ENCODE measurements at places on chromosomes 5 and 9.
A peak's percentile ranks its signal among the peaks of the same experiment; 100 is the strongest.

- DNase-seq: no peak
These were observed 40.0 kb downstream of the HRH2 start for GRCh38 chr5:175697846-175698245.

GRCh38 chr9:108551030-108551841 lies 304.6 kb downstream of the ACTL7B start:
- DNase-seq: no peak

GRCh38 chr9:106874652-106875051 lies 11.7 kb downstream of the ZNF462 start:
- no peak for DNase-seq

- peak; percentile 88 for DNase-seq
These were observed 18.1 kb upstream of the ZFR start for GRCh38 chr5:32462618-32463017.

- peak; percentile 72 for DNase-seq
These were observed 16.3 kb downstream of the KLF9 start for GRCh38 chr9:70398145-70398556.

DNA sequence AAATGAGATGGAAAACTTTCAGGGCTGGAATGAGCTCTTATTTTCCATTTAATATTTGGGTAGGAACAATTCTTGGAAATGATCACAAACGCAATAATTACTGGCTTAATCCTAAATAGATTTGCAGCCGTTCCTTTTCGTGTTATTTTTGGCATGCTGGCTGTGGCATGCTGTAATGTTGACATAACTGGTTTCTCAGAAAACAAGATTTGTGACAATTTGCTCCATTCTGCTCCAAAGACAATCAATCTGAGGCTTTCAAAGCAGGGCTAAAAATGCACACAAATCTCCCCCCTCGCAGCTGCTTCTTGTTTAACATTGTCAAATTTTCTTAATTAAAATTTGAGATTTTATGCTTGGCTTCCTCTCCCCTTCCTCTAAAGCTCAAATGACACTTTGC lies 151.2 kb downstream of the TTC39B start:
- no peak for DNase-seq

DNA sequence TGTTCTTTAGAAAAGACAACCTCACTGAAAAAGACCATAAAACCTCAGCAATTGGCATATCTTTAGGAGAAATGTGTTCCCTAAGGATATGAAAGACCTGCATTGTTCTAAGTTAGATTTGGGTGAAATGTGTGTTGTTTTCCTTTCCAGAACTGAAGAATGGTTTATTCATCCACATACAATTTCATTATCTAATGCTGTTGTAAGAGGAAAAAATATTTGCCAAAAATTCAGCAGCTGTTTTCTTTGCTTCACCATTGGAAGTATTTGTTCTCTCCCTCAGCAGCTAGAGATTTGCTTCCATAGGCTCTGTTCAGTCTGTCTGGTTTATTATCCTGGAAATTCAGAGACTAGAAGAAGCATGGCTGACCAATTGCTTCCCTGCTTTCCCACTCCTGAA lies 150.9 kb downstream of the ISOC1 start:
- DNase-seq: no peak

- no peak for DNase-seq
These were observed 114.6 kb downstream of the GABRB2 start for GRCh38 chr5:161431963-161432362.

- peak; percentile 75 for DNase-seq
These were observed 4.3 kb downstream of the ERAP2 start for GRCh38 chr5:96880444-96881164.

GRCh38 chr5:59543821-59544442 lies 349.6 kb downstream of the PDE4D start:
- DNase-seq: no peak

DNA sequence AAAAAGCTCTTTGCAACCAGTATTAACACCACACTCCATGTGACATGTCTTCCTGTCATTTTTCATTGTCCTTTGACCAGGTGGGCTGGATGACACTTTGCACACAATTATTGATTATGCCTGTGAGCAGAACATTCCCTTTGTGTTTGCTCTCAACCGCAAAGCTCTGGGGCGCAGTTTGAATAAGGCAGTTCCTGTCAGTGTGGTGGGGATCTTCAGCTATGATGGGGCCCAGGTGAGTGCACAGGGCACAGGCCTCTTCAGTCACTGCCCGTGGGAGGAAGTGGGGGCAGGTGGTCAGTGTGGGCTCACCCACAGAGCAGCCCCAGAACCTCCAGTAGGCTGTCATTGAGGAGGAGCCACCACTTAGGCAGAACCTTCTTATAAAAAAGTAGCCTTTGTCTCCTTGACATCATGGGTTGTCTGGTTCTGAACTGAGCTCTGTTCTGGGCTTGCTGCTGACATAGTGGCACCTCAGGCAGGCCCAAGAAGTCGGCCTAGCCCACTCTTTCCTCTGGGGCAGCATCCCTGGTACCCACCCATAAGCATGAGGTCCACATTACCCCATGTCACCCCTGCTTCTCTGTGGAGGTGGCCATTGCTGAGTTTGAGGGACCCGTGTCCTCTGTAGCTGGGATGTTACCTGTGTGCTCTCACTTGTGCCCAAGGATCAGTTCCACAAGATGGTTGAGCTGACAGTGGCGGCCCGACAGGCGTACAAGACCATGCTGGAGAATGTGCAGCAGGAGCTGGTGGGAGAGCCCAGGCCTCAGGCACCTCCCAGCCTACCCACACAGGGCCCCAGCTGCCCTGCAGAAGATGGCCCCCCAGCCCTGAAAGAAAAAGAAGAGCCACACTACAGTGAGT lies 39.3 kb downstream of the SECISBP2 start:
- DNase-seq: no peak

DNA sequence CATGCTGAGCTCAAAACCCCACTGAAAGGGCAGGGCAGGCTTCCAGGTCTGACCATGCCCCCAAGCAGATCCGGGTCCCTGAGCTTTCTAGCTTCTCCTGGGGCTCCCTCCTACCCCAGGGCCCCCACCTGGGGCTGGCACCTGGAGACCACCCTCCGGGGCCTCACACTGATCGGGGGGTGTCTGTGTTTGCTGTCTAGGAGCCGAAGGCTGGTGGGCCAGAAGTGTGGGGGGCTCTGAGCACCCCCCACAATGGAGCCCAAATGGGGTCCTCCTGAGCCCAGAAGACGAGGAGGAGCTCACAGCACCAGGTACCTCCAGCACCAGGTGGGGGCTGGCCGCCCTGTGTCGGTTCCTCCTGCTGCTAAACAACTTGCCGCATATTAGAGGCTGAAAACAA lies 39.8 kb downstream of the LAMC3 start:
- DNase-seq: no peak

DNA sequence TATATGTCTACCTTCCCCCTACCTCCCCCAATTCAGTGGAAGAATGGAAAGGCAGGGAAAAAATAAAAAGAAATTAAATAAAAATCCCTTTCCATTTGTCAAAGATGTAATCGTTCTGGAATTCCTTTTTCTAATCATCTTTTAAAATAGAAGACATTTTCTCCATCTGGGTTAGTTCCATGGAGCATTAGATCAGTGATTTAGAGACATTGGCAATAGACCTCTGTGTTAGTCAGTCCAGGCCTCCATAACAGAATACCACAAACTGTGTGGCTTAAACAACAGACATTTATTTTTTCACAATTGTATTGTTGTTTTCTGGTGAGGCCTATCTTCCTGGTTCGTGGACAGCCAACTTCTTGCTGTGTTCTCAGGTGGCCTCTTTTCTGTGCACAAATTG lies 516.6 kb upstream of the DAB2 start:
- no peak for DNase-seq

- peak; percentile 78 for DNase-seq
These were observed 403 bp downstream of the KIF2A start for GRCh38 chr5:62306323-62306895.
